WERI-Rb-1 (cell line): ENCODE measurements at places on chromosomes 7 and 10.

DNA sequence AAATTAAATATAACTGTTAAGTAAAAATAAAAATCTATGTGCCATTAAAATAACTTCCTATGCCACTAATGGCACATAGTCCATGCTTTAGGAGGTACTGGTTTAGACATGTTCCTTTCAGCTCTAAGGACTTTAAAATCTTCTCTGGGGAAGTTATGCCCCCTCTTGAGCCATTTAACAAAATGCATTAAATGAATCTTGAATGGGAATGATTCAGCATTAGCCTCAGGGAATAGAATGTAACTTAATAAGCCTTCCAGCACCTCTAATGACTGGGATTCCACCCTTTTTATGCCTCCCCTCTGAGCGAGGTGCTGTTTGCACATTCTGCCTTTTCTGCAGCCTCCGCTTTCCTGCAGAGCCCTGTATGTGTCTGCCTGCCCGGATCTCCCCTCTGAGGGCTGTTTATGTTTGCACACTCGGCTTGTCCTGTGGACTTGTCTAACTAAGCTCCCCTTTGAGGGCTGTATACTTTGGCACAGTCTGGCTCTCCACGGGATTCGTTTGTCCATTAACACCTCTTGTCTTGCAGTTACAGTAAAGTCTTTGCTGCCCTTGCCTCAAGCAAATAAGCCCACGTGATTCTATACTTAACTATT, 108.4 kb upstream of the HPS1 start:
- DNase-seq = no peak

GRCh38 chr10:28432210-28432676, 100.7 kb upstream of the WAC start:
- DNase-seq = peak; percentile 18

GRCh38 chr10:14918964-14919363, 34.9 kb downstream of the DCLRE1C start:
- DNase-seq = no peak

DNA sequence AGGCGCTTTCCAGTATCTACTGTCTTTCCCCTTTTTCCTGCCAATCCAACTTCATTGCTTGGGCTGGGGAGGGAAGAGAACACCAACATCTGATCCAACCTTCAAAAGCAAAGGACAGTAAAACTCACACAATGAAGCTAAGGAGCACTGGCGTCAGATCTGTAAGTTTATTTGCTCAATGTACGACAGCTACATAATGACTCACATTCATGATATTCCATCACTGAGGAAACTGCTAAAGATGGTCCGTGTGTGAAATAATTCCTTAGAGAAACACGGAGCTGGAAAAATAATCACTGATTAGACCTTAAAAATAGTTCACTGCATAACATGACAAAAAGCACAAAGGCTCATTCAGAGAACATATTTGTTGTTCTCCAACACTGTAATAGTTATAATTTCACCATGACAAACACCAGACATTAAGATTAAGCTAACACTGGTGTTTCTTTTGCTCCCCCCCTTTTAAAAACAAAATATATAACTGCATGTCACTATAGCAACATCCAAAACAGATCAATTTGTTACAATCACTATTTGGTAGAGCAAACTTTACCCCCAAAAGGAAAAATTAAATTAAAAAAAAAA, 24.3 kb downstream of the HSPB1 start:
- no peak for DNase-seq

GRCh38 chr10:102738692-102739121, 5.0 kb upstream of the WBP1L start:
- DNase-seq = no peak

- no peak for DNase-seq
These were observed 1.4 kb downstream of the OR6B1 start for GRCh38 chr7:144001543-144001942.

DNA sequence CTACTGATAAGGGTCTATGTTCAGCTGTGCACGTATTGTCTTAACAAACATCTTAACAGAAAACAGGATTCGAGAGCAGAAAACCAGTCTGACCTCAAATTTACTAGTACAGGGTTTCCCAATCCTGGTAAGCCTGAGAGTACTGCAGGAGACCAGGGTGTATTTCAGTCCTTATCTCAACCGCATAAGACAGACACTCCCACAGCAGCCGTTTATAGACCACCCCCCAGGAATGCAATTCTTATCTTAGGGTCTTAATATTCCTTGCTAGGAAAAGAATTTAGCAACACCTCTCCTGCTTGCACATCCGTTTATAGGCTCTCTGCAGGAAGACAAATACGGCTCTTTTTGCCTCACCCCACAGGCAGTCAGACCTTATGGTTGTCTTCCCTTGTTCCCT, 277.3 kb downstream of the SDK1 start:
- DNase-seq = no peak

DNA sequence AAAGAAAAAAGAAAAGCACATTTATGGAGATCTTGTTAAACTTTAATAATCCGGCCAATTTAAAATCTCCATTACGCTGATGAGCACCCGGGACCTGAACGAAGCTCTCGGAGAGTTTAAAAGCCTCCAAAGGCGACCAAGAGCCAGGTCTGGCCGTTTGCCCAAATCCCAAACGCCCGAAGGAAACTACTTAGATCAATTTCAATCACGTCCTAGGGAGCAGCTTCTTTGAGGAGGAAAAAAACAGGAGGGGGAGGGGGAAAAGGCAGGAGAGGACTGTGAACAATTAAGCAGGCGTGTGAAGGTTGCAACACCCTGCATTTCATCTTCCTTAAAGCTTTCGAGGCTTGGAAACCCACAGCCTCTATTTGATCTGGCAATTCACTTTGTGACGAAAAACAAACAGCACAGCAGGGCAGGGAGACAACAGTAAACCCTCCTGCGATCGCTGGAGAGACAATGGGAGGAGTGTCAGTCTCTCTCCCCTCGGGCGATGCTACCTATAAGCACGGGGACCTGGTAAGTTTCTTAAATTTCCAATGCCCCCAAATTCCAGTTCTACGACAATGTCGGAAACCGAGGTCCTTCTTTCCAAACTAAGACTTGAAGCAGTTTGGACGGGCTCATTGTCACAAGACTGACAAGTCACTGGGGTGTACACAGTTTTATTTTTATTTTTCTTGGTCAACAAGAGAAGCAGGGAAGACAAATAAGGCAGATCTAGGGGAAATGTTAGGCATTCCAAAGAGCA, 1.2 kb downstream of the KLF6 start:
- peak; percentile 13 for DNase-seq

DNA sequence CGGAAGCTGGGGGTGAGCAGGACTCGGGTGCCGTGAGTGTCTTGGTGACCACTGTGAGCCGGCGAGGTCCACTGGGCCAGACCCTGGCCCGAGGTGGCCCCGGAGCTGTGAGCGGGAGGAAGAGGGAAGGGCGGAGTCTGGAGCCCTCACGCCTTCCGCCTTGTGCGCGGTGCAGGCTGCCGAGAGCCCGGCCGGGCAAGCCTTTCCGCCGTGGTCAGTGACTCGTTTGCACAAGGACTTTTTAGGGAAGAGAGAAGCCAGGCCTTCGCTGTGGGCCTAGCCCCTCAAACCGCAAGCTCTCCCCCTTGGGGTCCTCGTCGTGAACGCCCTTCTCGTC, 40.9 kb upstream of the ZNF32 start:
- peak; percentile 35 for DNase-seq

- no peak for DNase-seq
These were observed 2.0 kb downstream of the CYP26C1 start for GRCh38 chr10:93062514-93063143.

GRCh38 chr7:38335128-38335491, 61.7 kb upstream of the TARP start:
- no peak for DNase-seq

DNA sequence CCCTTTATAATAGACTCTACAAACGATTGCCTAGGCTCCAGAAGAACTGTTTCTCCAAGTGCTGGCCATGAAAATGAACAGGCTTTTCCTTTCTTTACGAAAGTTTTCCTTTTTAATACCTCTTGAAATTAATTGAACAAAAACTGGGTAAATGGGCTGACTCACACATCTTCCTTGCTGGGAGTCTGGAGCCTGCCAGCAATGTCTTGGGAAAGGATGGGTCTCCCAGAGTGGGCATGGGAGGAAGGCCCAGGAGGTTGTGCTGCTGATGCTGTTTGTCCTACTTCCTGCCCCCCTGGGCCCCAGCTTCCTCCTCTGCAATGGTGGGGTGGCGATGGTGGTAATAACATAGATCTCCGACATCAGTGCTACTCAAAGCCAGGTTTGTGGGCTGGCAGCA, 174.1 kb downstream of the RPS24 start:
- DNase-seq = no peak

- no peak for DNase-seq
These were observed 322 bp upstream of the RAMP3 start for GRCh38 chr7:45157286-45157652.

DNA sequence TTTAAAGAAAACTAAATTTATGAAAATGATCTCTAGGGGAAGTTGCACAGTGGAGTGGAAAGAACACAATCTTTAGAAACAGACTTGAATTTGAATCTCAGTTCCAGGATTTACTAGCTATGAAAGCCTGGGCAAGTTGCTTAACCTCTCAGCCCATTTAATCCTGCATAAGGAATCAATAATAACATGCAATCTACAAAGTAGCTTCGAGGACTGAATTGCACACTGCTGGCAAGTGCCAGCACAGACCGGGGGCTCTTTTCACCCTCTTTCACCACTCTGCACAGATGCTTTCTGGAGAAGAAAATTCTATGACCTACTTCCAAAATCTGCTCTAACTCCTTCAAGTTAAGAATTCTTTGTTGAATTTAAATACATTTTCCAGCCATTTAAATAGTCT, 63.4 kb upstream of the ANK3 start:
- peak; percentile 23 for DNase-seq

DNA sequence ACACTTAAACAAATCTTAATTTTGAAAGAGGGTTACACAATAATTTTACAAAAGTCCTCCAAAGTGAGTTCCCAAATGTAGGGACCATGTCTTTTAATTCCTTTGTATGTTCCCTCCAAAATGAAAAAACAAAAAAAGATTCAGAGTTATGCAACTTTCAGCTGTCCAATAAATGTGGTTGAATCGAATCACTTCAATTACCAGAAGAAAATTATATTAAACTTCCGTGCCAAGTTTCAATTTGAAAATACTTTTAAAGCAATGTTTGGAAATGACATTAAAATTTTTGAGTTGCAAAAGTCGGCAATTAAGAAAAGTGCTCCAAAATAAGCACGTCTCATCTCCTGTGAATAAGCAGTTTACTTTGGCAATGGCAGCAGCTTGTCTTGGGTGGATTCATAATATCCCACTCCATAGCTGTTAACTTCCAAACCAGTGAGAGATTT, 60.3 kb upstream of the C1GALT1 start:
- DNase-seq = no peak

GRCh38 chr10:30422151-30422695, 11.8 kb upstream of the MAP3K8 start:
- DNase-seq = no peak

- no peak for DNase-seq
These were observed 149.8 kb downstream of the DGKI start for GRCh38 chr7:137696988-137697387.

GRCh38 chr10:76010703-76011102, 579.3 kb downstream of the LRMDA start:
- no peak for DNase-seq

DNA sequence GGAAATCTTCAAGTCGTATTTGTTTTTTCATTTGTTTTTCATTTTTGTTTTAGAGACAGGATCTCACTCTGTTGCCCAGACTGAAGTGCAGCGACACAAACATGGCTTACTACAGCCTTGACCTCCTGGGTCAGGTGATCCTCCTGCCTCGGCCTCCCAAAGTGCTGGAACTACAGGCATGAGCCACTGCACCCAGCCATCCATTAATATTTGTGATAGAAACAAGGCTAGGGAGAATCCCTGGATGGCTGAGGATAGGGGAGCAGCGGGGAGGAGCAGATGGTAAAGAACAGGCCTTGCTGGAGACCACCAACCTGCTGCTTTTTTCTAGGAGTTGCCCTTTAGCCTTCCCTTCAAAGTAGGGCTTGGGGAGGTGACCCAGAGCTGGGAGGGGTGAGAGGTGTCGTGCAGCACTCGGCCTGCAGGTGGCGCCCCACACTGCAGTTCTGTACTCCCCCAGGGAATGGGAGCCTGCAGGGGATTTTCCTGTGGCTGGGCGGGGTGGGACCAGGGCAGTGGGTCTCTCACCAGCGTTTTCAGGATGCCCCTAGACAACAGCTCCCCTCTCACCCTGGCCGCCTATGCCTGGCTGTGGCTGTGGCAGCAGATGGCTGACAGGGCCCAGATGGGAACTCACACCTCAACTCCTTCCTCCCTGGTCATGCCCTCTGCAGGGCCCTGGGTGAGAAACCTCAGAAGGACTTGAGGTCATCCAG, 12.6 kb upstream of the CDH23 start:
- DNase-seq = peak; percentile 91

DNA sequence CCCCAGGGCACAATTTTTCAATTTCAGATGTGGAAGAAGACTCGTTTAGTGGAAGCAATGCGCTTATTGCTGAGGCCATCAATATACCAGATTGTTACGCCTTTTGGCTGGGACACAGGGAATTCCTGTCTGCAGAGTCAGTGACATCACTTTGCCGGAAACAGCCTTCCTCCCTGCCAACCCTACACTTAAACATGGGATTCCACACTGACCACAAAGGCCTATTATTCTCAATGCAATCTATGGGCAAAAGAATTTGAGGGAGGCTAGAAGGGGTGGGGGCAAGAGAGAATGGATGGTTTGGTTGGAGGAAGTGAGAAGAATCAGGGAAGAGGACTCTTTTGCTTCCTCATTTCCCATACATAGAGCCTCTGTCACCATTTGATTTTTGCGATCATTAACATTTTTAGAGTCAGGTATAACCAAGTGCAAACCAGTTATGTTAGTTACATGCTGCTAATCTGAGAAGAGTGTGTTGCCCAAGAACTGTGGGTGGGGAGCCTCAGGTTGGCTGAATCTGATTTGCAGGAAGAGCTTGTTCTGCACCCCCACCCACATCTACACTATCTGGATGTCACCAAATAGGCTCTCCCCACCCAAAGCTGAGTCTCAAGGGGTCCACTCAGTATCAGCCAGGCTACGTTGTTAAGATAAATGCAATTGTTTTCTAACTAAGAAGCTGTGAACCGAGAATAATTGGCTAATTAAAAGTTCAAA, 58.2 kb downstream of the ENTPD1 start:
- DNase-seq = no peak

DNA sequence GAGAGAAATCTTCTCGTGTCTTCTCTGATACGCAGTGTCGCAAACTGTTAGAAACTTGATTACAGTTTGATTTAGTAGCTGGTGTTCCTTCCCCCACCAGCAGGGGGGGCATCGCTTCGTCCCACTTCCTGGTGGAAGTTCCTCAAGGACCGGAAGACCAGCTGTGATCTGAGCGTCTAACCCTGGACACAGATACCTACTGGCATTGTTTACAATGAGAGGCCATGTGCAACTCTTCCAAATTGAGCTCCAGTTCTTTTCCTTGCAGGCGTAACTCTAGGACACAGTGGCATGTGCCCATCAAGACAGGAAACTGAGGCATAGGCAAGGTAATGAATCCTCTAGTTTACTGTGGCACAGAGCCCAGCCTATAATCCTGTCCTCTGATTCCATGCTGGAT, 219.0 kb downstream of the CCDC3 start:
- DNase-seq = peak; percentile 28

GRCh38 chr7:105578496-105578895, 2.8 kb downstream of the EFCAB10 start:
- no peak for DNase-seq
